Subcutaneous preadipocyte (primary cell): ENCODE measurements at places on chromosomes 1 and 21. TPM values are rescaled to one million over a fixed set of nuclear protein-coding genes. Genes with fewer than 3 reads are reported as not detected.

The TAL1 gene
- not detected in 2 replicates for total RNA-seq

The RAB4A gene
- 16.2 and 18.0 TPM in 2 replicates for total RNA-seq

The CPLANE2 gene
- 8.2 and 8.8 TPM in 2 replicates for total RNA-seq

The RHBDL2 gene
- 0.37 and 0.39 TPM in 2 replicates for total RNA-seq

The C1orf210 gene
- not detected in 2 replicates for total RNA-seq

The TNFRSF18 gene
- total RNA-seq = not detected in 2 replicates

The ZNF593OS gene
- total RNA-seq = under 0.01 TPM in 1 of 2 replicates, not detected in the other

The GPR25 gene
- not detected in 2 replicates for total RNA-seq

The ENAH gene
- total RNA-seq = 54.0 and 70.0 TPM in 2 replicates

The LCE1C gene
- not detected in 2 replicates for total RNA-seq

The TNFRSF14 gene
- total RNA-seq = 8.6 and 11.4 TPM in 2 replicates

The KCNE2 gene
- not detected in 2 replicates for total RNA-seq

The SEC16B gene
- total RNA-seq = 1.2 and 2.6 TPM in 2 replicates

The NPHS2 gene
- not detected in 2 replicates for total RNA-seq

The CHD5 gene
- total RNA-seq = under 0.01 TPM in 2 replicates

The ATP1A4 gene
- total RNA-seq = not detected in 2 replicates

The LINGO4 gene
- not detected in 2 replicates for total RNA-seq

The ERICH3 gene
- not detected in 2 replicates for total RNA-seq

The CHRNB2 gene
- total RNA-seq = under 0.01 TPM in 1 of 2 replicates, not detected in the other

The KCNJ10 gene
- not detected in 2 replicates for total RNA-seq

The C4BPB gene
- not detected in 2 replicates for total RNA-seq

The ERRFI1 gene
- 42.6 and 68.0 TPM in 2 replicates for total RNA-seq
